CD14-positive monocyte (primary cell): ENCODE measurements at places on chromosomes 16 and 17.

DNA sequence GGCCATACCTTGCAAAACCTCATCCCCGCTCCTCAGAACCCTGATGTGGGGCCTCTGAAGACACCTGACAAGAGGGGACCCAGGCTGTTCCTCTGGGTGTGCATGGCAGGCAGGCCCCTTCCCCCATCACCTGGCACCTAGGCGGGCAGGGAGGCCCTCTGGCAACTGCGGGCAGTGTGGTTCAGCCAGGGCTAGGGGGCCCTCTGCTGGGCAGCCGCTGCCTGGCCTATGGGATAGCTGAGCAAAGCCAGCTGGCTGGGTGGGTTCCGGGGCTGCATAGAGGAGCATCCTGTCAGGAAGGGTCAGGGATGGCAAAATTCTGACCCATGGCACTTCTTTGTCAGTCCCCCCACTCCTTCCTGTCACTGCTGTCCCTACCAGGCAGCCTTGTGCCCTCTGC lies 228.7 kb upstream of the ASIC2 start:
- DNase-seq, result no peak

- no peak for DNase-seq
Measured at GRCh38 chr16:56005958-56006357, 130.8 kb upstream of the CES5A start.

DNA sequence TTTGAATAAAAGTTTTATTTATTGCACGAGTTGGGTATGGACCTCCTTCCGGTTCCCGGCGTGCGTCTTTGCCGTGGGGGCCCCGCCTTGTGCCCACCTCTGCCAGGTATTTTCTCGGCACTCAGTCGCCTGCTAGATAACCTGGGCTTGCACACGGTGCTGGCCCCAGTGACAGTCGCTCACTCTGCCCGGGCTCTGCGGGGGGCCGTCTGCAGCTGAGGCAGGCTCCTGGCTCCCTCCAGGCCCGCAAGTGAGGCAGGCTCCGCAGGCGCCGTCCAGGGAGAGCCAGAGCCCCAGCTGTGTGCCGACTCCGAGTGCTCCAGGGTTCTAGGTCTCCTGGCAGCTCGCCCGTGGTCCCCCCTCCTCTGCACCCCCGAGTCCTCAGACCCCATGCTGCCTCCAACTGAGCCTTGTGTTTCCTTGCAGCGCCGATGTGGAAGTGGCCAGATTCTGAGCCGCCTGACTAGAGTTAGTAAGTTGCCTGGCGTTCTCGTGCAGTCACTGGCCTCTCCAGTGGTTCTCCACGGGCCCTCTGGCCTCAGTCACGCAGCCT lies 54.7 kb upstream of the PVALEF start:
- no peak for DNase-seq

DNA sequence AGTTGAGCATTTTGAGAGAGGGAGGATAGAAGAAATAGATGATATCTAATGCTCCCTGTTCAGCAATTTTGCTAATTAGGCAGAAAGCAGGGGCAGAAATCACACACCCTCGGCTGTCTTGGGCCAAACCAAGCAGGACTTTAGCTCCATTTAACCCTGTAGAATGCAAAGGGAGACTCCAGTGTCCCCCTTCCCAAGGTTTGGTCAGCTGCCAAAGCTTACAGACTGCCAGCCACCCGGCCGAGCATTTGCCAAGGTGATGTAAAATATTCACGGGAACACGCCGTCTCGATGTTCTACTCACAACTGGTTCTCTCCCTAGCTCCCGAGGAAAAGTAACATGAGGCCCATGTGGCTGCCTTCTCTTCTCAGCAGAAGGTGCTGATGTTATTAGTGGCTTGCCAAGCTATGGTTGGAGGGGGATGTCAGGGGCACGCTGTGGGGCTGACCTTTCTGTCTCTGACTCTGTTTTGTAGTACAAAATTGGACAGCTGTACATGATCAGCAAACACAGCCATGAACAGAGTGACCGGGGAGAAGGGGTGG lies 155.3 kb downstream of the PITPNC1 start:
- no peak for DNase-seq

- DNase-seq, result no peak
Measured at GRCh38 chr17:78658281-78658785, 81.1 kb upstream of the DNAH17 start.

GRCh38 chr17:49633762-49634484 lies 44.0 kb downstream of the SPOP start:
- no peak for DNase-seq

DNA sequence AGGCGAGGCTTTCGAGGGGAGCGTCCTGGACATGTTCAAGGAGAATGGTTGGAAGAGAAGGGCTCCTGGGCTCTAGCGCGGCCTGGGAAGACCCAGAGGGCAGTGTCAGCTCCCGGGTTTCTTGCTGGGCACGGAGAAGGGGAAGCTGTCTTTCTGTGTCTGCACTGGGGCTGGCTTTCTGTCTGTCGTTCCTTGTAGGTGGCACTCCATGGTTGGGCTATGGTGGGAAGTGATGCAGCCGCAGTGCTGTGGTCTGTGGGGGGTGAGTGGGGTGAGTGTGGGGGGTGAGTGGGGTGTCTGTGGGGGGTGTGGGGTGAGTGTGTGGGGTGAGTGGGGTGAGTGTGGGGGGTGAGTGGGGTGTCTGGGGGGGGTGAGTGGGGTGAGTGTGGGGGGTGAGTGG lies 13.7 kb downstream of the RNF213 start:
- DNase-seq, result no peak

GRCh38 chr16:54285414-54286089 lies 1.0 kb downstream of the IRX3 start:
- no peak for DNase-seq

DNA sequence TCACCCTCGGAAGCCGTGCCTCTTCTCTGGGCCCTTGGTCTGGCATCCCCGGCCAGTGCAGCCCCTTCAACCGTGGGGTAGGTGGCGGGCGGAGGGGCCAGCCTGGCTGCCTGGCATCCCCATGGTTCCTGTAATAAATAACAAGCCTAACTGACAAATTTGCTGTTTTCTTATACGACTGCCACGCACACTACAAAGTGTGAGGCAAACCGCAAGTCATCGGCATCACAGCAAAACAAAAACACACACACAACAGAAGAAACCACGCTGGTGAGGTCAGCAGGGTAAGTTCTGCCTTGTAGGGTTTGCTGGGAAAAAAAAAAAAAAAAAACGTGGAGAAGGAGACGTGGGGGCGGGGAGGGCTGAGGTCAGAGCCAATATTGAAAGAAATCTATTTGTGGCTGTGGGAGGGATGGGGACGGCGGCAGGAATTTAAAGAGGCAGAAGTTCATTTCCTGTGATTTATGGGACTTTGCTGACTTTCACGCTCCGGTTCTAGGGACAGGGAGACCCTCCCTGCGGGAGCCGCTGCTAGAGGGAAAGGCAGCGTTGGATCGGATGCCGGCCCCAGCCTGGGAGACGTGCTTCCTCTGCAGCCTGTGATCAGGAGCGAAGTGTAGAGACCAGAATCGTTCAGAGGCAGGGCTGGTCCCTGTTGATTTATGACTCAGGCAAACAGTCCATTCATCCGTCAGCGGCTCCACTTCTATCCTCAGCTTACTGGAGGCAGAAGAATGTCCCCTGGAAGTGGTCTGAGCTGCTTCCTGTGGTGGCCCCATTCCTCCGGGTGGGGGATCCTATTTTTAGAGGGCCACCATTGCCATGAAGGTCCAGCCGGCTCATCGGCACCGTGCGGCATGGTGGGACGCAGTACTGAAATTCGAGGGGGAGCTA lies 162.8 kb downstream of the FOXL1 start:
- DNase-seq, result no peak

DNA sequence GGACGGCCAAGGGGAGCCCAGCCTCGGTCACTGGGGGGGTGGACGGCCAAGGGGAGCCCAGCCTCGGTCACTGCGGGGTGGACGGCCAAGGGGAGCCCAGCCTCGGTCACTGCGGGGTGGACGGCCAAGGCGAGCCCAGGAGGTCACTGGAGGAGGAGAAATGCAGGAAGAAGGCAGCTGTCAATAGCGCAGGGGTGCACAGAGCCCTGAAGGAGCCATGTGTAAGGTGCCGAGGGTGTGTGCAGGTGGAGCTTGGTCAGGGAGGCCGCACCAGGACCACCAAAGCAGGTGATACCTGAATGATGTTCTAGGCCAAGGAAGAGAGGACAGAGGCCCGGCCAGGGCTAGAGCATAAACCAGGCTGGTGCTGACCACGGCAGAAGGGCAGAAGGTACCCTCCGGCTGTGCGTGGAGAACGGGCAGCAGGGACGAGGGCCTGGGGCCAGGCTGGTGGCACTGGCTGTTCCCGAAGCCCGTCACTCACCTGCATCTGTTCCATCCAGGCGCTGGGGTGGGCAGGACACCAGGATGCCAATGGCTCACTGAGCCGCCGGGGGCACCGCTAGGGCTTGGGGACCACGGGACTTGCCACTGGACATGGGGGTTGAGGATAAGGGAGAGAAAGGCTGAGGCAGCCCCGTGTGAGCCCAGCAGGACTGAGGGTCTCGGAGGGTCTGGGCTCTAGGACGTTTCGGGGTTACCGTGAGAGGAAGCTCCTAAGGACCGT lies 5.9 kb upstream of the CCDC57 start:
- no peak for DNase-seq

GRCh38 chr17:57276621-57277020 lies 20.3 kb downstream of the MSI2 start:
- DNase-seq, result peak; percentile 26
